ENCODE measurements at places on chromosomes 3 and 15.

DNA sequence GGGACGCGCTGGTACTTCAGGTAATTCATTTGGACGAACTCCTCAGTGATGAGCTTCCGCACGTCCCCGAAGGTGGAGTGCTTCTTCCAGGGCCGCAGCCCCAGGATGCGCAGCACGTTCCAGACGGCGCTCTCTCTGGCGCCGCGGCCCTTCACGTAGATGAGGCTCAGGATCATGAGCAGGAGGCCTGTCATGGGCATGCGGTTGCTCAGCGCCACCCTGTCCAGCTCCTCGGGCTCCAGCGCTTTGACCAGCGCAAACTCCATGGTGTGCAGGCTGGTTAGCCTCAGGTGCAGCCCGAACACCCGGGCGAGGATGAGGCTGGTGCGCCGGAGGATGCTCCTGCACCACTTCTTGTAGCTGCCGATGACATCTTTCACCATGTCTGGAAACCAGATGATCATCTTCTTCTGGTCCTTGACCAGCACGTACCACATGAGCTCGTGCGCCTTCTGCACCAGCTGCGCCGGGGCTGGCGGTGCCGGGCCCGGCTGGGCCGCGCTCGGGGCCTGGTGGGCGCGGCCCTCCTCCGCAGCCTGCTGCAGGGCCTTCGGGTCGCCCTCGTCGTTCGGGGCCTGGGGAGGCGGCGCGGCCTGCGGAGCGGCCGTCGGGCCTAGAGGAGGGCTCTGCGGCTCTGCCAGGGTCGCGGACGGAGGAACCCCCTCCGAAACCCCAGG lies 501 bp downstream of the NDN start:
- no peak for DNase-seq

DNA sequence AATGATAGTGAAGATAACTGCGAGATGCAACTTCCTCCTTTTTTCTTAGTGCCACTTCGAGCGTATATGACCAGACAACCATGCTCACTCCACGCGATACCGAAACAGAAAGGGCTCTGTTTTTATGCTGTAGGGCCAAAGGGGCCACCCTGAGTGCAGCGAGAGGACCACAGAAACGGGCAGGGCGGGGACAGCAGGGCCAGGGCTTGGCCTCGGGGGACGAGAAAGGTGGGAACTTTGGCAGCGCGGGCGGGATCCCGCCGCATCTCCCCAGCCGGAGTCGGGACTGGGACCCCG lies 483 bp downstream of the VPS13C start:
- DNase-seq, result no peak

DNA sequence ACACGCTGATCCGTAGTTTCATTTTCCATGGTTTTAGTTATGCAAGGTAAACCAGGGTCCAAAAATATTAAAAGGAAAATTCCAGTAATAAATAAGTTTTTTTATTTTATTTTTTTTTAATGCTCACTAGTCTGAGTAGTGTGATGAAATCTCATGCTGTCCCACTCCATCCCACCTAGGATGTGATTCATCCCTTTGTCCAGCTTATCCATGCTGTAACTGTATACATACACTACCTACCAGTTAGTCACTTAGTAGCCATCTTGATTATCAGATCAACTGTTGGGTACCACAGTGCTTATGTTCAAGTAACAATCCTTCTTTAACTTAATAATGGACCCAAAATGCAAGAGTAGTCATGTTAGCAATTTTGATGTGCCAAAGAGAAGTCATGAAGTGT lies 75.2 kb downstream of the ESYT3 start:
- DNase-seq, result no peak

GRCh38 chr3:106299300-106300098 lies 430.7 kb upstream of the CBLB start:
- no peak for DNase-seq

DNA sequence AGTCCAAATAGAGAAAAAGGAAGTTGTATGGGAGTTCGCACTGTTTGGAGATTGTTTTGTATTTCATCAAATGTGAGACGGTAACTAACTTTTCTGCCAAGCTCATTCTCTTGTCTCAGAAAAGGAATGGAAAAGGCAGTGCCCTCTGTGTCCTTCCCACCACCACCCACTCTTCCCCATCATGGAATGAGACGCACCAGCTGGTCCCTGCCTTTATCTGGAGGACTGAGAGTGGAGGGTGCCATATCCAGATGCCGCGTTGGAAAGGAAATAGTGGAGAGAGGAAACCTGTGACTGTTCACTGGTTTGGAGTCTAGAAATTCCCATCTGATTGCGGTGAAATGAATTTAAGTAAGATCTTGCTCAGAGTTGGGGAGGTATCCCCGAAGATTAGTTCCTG lies 3.7 kb upstream of the CCK start:
- DNase-seq, result no peak

DNA sequence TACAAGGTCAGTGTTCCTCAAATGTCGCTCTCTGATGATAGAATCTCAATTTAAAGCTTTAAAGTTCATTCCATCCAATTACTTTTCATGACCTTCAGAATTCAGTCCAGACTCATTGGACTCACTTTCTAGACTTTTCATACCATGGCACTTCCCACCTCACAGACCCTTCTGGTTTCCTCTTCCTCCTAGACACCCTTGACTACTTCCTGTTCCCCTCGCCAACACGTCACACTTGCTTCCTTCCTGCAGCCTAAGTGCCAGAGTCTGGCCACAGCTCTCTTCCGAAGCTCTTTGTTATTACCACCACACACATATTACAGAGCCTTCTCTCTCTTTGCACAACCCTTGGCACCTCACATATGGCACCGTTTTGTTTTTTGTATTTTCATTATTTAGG lies 59.1 kb upstream of the UMPS start:
- no peak for DNase-seq

- DNase-seq, result no peak
Observed at GRCh38 chr3:122598556-122598955, 21.1 kb downstream of the PARP15 start.

- no peak for DNase-seq
Observed at GRCh38 chr3:80676261-80676660, 908.5 kb upstream of the ROBO1 start.

- no peak for DNase-seq
Observed at GRCh38 chr15:75161106-75161916, 40.4 kb upstream of the C15orf39 start.

GRCh38 chr3:127754411-127755304 lies 67.7 kb downstream of the MGLL start:
- no peak for DNase-seq
